ENCODE measurements at places on chromosomes 13 and 19. TPM values are rescaled to one million over a fixed set of nuclear protein-coding genes. Genes with fewer than 3 reads are reported as not detected.

DNA sequence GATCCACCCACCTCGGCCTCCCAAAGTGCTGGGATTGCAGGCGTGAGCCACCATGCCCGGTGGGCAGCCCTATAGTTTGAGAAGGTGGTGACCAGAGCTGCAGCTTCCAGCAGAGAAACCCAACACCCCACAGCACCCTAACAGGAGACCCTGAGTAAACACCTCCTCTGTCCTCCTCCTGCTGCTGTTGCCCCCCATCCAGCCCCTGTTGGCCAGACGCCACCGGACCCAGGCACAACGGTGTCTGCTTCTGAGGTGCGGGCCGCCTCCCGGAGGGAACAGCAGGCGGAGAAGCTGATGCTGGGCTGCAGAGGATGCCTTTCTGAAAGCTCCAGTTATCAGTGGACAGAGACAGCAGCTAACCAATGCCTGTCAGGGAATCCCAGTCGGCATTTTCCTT, 175.5 kb downstream of the COL4A1 start:
- no peak for DNase-seq

DNA sequence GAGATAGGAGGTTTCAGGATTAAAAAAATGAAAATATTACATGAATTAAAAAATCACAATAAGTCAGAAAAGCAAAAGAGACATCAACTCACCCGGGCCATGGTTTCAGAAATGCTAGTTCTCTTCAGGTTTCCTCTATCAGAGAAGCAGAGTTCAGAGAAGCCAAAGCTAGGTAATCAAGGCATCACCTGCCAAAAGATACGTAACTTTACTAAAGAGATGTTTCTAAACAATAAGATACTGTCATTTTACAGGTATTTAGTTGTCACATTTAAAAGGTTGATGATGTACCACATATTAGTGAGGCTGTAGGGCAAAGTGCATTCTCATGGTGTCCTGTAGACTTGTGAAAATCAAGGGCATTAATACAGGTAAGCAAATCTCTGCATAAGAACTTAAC, 51.2 kb downstream of the ZNF45 start:
- no peak for DNase-seq

- DNase-seq: no peak
These were observed 67.5 kb downstream of the STARD13 start for GRCh38 chr13:33218020-33218419.

DNA sequence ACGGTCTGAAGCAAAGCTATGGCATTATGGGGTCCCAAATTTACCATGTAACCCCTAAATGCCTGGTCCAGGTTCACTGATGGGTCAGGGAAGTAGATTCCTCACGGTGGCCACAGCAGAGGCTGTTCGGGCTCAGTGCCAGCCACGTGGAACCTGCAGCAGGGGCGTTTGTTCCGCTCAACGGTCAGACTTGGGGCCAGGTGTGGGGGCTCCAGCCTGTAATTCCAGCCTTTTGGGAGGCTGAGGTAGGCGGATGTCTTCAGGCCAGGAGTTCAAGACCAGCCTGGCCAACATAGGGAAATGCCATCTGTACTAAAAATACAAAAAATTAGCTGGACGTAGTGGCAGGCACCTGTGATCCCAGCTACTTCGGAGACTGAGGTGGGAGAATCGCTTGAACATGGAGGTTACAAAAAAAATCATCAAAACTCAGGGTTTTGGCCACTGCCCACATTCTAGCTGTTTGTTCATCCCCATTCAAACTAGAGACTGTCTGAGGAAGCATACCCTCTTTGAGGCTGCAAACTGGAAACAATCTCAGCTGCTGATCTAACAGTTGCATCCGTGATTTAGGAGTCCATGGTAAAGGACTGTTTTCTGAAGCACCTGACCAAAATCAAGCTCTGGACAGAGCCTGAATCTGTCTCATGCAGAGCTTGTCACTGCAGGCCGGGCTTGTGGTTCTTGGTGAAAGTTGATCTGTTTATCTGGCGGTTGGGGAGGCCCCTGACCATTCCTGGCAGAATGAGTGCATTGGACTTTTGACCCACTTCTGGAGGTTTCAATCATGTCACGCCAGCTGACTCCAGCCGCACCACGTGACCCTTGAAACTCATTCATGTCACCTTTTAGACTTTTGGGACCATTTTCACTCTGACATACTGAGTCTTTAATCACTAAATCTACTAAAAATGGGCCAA, 30.2 kb upstream of the ZNF331 start:
- no peak for DNase-seq

The GAS6 gene
- 68.6 TPM for total RNA-seq

The ALDH16A1 gene
- 8.0 TPM for total RNA-seq

- DNase-seq: peak; percentile 50
These were observed 4.8 kb upstream of the TM9SF2 start for GRCh38 chr13:99496184-99497142.

- no peak for DNase-seq
These were observed 505.6 kb downstream of the GPC5 start for GRCh38 chr13:91904005-91904404.

- no peak for DNase-seq
These were observed 150.1 kb downstream of the SHISA2 start for GRCh38 chr13:25901460-25902376.

The KLK3 gene
- total RNA-seq: not detected

The LGALS4 gene
- total RNA-seq: 1.2 TPM

- DNase-seq: no peak
These were observed 14.2 kb downstream of the WBP4 start for GRCh38 chr13:41075485-41075884.

The RFPL4AL1 gene
- total RNA-seq: not detected

DNA sequence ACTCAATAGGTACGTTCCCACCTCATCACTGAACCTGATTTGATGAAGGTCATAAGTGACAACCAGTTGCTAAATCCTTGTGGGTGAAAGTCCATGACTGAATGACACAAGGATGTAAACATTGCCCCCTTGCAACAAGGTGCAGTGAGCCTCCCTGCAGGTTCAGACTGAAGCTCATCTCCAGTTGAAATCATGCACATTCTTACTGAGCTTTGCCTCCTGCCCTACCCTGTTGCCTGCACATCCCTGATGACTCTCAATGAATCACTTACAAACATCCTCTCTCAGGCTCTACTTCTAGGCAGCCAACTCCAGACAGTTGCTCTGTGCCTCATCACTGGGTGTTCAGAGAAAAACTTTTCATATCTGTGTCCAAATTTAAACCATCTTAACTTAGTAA, 42.5 kb upstream of the ARGLU1 start:
- DNase-seq: no peak

The FSD1 gene
- not detected for total RNA-seq

DNA sequence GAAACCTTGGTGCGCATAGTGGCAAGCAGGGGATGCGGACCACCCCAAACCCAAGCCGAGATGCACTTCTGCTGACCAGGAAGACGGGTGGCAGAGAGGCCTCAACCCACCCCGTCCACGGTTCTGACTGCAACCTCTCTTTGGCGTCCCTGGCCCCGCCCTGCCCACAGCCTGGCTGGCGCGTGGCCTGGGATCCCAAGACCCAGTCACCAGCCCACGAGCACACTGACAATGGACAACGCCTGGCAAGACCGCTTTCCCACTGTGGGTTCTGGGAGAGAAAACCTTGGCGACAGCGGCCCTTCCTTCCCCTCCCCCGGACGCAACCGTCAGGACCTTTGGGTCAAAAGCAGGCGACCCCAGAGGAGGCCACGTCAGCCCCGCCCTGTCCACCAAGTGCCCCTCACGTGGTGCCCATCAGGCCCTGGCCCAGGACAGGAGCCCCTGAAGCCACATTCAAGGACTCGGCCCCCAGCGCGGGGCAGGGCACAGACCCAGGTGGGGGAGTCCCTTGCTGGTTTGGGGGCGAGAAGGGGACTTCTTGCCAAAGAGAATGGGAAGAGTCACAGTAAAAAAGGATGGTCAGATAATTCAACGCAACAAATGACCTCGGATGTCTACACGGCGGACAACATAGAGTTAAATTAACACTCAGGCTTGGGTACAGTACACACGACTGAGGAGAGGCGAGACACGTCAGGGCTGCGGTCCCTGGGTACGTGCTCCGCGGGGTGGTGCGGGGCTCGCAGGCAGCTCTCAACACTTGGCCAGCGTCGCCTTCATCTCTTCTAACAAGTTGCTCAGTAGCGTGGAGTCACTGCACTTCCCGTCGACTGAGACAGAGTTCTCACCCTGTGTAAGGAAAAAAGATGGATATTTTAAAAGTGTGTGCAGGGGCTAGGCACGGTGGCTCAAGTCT, 5.0 kb downstream of the IZUMO4 start:
- no peak for DNase-seq

GRCh38 chr13:42594481-42595252, 20.7 kb downstream of the TNFSF11 start:
- DNase-seq: peak; percentile 17

DNA sequence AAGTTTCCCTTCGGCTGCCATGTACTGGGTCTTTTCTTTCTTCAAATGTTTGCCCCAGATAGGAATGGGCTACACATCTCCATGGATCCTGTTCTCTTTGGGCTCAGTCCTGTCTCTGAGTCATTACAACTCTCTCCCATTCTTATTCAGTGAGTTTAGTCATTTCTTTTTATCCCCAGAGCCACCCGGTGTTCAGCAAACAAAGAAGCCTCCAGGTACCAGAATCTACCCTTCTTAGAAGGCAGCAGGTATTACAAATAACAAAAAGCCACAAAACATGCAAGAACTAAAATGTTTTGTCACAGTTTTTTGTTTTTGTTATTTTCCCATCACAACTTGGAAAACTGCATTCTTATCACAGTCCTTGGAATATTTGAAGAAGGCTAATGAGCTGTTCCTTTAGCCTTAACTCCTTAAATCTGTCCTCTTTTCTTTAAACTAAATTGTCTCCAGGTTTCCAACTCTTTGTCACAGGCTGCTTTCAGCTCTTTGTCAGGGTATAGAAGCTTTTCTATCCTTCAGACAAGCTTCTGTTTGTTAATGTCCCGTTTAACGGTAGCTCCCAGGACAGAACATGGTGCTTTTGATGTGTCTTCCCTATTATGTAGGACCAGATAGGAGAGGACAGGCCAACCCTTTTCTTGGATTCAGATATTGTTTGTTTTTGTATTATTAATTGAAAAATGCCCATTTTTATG, 215.5 kb upstream of the HTR2A start:
- DNase-seq: no peak

DNA sequence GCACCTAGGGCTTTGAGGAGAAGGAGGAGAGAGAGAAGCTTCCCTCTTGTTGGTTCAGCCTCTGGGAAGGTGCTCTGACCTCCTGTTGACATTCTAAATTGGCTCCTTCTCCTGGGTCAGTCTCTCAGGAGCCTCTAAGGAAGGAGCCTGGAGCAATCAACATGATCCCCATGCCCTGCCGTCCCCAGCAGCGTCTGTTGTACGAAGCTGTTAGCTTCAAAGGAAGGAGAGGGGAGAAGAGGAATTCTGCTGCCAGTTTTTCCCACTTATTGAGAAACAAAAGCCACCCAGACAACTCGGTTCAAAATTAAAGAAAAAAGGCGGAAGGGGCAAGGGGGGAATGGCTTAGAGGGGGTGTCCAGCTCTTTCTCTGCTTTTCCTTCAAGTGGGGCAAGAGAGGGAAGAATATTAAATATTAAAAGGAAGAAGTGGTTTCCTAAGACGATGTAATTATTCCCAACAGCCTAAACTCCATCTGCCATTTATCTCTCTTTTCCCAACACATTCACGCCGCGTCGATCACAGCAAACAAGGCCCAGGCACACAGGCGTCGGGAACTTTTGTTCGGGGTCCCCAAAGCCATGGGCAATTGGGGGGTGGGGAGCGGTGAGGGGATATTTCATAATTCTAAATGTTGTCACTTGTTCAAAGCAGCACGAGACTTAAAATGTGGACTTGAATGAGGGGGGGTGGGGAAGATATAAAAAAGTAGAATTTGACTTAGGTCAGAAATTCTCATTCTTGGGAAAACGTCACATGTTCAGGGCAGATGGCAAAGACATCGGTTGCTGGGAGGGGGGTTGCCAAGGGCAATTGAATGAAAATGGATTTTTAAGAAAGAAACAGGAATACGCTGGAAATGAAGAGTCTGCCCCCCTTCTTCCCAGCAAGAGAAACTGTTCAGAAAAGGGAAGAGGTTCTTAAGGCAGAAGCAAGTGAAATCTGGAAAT, 116.8 kb upstream of the CACNA1A start:
- DNase-seq: no peak

The CKM gene
- 37,792 TPM for total RNA-seq

GRCh38 chr19:14540741-14541525, 11.5 kb downstream of the TECR start:
- DNase-seq: no peak

DNA sequence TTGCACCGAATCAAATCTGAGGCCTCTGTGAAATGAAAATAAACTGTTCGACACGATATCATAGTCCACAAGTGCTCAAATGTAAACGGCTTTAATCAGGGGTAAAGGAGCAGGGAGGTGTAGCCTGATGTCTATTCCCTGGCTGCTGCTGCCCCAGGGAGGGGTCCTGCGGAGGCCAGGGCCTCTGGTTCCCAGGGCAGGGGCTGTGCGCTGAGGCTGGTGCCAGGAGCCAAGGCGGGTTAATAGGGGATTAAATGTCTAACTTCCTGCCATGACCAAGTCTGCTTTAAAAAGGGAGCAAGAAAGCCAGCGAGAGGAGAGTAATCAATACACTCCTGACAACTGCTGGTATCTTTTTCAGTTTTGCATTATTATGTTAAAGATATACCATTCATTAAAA, 59.4 kb downstream of the ZNF536 start:
- no peak for DNase-seq

GRCh38 chr19:2992958-2993357, 15.6 kb downstream of the TLE6 start:
- DNase-seq: no peak

The CYP4F11 gene
- total RNA-seq: 0.13 TPM

DNA sequence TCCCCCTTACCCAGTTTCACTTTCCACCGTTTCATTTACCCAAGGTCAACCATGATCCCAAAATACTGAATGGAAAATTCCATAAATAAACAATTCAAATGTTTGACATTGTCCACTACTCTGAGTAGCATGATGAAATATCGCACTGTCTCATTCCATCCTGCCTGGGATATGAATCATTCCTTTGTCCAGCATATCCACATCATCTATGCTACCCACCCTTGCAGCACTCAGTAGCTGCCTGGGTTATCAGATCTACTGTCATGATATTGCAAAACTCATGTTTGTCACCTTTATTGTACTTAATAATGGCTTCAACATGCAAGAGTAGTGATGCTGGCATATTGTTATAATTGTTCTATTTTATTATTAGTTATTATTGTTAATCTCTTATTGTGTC, 263.9 kb upstream of the NBEA start:
- no peak for DNase-seq

DNA sequence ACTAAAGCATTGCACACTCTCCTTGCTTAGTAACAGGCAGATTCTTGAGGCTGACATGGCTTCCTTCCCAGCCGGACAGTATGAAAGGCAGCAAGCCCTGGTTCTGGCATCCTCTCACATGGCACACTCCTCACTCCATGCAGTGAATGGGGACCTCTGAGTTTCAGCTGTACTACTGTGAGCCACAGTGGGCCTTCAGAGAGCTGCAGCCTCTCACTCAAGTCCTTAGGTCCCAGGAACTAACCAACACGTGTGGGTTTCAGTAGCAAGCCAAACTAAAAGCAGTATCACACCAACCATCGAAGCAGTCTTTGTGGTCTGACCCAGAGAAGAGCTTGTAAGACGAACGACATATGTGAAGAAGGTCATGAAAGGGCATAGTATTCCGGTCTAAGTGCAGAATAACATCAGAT, 128.2 kb downstream of the TBC1D4 start:
- no peak for DNase-seq

The FAM83E gene
- total RNA-seq: not detected

GRCh38 chr19:23062921-23063320, 53.9 kb upstream of the ZNF730 start:
- no peak for DNase-seq

Data from gastrocnemius medialis (tissue), 4 donors.